ENCODE measurements at places on chromosomes 4 and X. TPM values are rescaled to one million over a fixed set of nuclear protein-coding genes. Genes with fewer than 3 reads are reported as not detected.
A peak's percentile ranks its signal among the peaks of the same experiment; 100 is the strongest.

DNA sequence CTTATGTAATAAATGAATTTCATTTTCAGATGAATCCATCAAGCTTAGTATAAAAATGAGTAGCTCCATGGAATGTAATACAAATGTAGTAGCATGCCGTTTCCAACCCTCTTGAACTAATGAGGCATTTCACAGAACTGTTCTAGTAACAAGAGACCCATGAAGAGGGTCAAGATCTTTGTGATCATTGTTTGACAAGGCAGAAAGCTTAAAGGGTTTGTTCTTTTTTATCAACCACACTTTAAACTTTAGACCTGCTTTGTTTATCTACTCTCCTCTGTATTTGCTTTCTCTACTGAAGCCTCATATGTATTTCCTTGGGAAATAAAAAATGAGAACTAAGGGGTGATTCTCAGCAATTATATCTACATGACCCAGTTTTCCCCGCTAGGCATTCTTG, 513.9 kb downstream of the ARAP2 start:
- no peak for DNase-seq

DNA sequence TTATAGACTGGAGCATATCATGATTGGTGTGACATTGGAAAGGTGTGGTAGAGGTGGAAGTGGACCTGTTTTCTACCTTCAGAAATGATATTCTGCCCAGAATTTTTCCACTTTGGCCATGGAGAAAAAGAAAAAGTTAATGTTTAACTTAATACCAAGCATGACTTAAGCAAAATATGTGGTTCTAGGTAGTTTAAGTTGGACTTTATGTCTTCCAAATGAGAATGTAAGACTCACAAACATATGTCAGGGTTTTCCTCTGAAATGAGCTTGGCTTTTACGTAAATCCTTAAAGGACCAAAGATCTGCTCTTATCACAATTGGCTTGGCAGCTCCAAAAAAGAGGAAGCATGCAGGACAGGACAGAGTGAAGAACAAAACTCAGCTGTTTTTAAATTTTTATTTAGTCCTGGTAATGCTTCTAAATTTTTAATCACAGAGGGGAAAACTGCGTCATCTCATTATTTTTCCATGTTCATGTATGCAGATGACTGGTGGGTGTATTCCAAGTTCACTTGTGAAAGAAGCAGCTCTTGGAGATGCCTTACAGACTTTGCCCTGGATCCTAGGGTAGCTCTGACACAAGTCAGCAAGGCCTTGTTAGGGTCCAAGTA, 98.2 kb downstream of the ANK2 start:
- no peak for DNase-seq

GRCh38 chr4:105474099-105474518, 247 bp upstream of the PPA2 start:
- DNase-seq: peak; percentile 74

DNA sequence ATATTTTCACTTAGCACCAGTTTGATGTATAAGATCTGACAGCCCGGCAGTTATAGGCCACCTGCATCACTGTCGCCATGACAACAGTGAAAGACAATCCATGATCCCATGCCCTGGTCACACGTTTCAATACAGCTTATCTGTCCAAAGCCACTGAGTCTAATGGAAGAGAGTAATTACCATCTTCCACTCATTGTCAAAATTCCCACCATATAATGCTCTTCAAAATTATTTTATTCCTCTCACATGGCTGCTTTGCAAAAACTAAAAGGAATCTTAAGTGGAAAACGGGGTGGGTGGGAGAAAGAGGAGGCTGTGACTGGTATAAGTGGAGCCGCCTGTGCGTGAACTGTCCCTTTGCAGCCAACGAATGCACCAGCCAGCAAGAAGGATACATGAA, 44.2 kb downstream of the MAML3 start:
- no peak for DNase-seq

The F8A3 gene
- 1.7 TPM for total RNA-seq
